ENCODE measurements at places on chromosomes 4 and X.

- no peak overlapping the region for H3K4me3 ChIP-seq
- peaks cover 26% of the 10 kb centered on the region for H3K36me3 ChIP-seq
- peaks cover 83% of the 10 kb centered on the region for H3K4me1 ChIP-seq
- no peak for DNase-seq
- peak overlapping the region; percentile 77 for H3K27ac ChIP-seq
- peaks cover 3% of the 10 kb centered on the region for H3K27me3 ChIP-seq
Measured at GRCh38 chrX:107713203-107713542, 62.4 kb downstream of the TSC22D3 start.

DNA sequence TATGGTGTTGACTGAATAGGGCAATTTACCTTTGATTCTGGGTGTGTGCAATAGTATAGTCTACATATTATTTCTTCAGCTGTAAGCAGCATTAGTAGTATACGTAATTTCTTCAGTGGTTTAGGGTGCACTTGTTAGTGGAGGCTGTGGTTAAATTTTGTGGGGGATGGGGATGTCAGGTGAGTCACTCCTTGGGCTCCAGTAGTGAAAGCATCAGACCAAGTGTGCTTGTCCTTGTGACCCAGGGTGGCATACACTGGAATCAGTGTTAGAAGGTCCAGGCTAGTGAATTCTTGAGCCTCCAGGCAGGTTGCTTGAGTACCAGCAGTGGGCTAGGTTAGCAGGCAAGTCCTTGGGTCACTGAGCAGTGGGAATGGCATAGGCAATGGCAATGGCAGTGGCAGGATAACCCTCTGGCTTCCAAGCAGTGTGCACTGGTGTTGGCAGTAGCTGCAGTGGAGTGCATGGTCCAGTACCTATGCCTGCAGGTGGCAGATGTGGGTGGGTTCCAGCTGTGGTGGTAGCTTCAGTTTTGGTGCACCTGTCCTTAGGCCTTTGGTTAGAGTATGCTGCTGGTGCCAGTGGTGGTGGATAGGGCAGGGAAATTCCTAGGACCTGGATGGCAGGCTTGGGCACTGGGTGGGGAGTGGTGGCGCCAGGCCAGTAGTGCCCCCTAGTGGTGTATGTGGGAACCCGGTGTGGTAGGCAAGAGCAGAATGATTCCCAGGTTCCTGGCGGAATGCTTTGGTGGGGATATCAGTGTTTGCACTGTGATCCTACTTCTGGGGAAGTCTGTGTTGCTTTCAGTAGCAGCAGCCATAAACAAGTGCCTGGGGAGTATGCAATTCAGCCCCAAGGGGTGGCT, 531.0 kb downstream of the SMARCA1 start:
- no peaks in the 10 kb centered on the region for H3K4me1 ChIP-seq
- no peak for DNase-seq
- peaks cover 29% of the 10 kb centered on the region for H3K27me3 ChIP-seq

- H3K36me3 ChIP-seq = peaks cover 70% of the 10 kb centered on the region
- peaks cover 4% of the 10 kb centered on the region for H3K4me1 ChIP-seq
- no peak for DNase-seq
- no peak overlapping the region for H3K4me3 ChIP-seq
Measured at GRCh38 chrX:118631586-118631985, 95.8 kb upstream of the IL13RA1 start.

DNA sequence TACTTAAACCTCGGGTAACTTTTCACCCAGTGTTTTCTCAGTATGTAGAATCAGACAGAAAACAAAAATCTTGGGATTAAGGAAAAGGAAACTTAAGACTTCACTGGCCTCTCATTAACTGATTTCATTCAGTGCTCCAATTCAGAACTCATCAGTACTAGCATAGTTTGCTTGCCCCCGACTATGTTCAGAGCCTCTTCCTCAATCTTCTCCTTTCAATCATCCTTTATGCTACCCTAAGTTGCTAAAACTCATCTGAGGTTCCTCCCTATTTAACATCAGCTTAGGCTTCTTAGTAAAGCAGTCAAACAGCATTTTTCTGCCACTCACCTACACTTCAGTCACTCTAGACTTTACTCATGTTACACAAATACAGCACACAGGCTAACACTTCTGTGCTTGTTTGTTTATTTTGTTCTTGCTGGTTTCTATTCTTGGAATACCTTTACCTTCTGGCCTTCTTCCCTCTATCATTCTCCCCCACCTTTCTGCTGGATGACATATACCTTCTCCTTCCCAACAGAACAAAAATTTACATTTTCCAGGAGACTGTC, 163.0 kb upstream of the TLL1 start:
- DNase-seq = no peak
- no peak overlapping the region for H3K4me3 ChIP-seq
- no peaks in the 10 kb centered on the region for H3K4me1 ChIP-seq
- no peaks in the 10 kb centered on the region for H3K27me3 ChIP-seq
- no peak overlapping the region for H3K27ac ChIP-seq

DNA sequence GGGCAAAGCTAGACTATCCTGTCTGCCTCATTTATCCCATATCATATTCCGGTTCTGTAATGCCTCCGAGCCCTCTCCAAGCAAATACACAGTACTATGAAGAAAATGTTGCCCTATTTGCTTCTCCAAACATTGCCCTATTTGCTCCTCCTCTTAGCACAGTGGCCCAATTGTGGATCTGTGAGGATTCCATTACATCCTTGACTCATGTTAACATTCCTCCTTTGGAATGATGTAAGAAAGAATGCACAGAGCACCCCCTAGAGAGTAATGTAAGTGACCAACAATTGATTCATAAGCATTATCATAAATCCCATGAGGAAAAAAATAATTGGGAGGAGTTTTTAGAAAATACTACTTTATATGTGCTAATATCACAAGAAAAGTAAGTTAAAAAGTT, 11.3 kb upstream of the BTC start:
- no peaks in the 10 kb centered on the region for H3K36me3 ChIP-seq
- no peak overlapping the region for H3K4me3 ChIP-seq
- no peaks in the 10 kb centered on the region for H3K4me1 ChIP-seq
- DNase-seq = no peak
- H3K27ac ChIP-seq = no peak overlapping the region

- no peak overlapping the region for H3K27ac ChIP-seq
- H3K4me3 ChIP-seq = no peak overlapping the region
- H3K27me3 ChIP-seq = no peaks in the 10 kb centered on the region
- peaks cover 10% of the 10 kb centered on the region for H3K4me1 ChIP-seq
- peaks cover 30% of the 10 kb centered on the region for H3K36me3 ChIP-seq
- DNase-seq = no peak
Measured at GRCh38 chr4:108596344-108596743, 24.0 kb upstream of the RPL34 start.

GRCh38 chr4:172978848-172979247, 189.8 kb upstream of the GALNT7 start:
- H3K36me3 ChIP-seq = no peaks in the 10 kb centered on the region
- H3K4me1 ChIP-seq = no peaks in the 10 kb centered on the region
- no peak overlapping the region for H3K4me3 ChIP-seq
- H3K27ac ChIP-seq = no peak overlapping the region
- DNase-seq = no peak

DNA sequence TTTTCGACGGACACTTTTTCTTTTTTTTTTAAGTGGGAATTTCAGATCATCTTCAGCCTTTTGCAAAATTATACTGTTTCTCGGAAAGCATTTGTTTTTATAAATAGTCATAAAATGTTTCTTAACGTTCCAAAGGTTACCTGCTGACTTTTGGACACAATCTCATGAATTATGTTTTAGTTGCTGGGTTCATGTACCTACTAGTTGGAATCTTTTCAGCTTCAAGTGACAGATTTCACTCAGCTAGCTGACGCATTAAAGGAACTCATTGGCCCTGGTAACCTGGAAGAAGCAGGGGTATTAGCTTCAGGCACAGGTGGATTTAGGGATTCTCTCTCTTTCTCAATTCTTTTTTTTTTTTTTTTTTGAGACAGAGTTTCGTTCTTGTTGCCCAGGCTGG, 66.5 kb downstream of the TMEM131L start:
- peaks cover 95% of the 10 kb centered on the region for H3K4me1 ChIP-seq
- peaks cover 50% of the 10 kb centered on the region for H3K36me3 ChIP-seq
- H3K27me3 ChIP-seq = no peaks in the 10 kb centered on the region
- no peak overlapping the region for H3K4me3 ChIP-seq
- no peak for DNase-seq

DNA sequence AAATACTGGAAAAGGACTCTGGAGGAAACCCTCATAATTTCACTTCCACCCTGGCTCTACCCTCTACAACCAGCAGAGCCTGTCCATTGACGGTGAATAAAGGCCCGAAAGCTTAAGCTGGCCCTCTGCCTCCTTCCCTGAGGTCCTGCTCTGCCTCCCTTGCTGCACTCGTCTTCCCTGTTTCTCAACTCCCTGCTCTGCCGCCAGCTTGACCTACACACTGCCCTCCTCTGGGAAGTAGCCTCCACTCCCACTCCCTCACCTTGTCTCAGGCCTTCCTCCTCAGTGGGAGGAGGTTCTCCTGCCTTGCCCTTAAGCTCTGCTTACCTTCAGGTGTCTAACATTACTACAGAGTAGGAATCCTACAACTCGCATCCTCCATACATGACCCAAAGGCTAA, 608.6 kb upstream of the NR3C2 start:
- no peaks in the 10 kb centered on the region for H3K36me3 ChIP-seq
- H3K4me3 ChIP-seq = no peak overlapping the region
- H3K27ac ChIP-seq = no peak overlapping the region
- no peaks in the 10 kb centered on the region for H3K4me1 ChIP-seq
- H3K27me3 ChIP-seq = no peaks in the 10 kb centered on the region

GRCh38 chr4:130808492-130808891, 1712.5 kb downstream of the C4orf33 start:
- no peaks in the 10 kb centered on the region for H3K4me1 ChIP-seq
- no peak for DNase-seq
- H3K27me3 ChIP-seq = no peaks in the 10 kb centered on the region
- no peak overlapping the region for H3K4me3 ChIP-seq
- H3K36me3 ChIP-seq = no peaks in the 10 kb centered on the region

DNA sequence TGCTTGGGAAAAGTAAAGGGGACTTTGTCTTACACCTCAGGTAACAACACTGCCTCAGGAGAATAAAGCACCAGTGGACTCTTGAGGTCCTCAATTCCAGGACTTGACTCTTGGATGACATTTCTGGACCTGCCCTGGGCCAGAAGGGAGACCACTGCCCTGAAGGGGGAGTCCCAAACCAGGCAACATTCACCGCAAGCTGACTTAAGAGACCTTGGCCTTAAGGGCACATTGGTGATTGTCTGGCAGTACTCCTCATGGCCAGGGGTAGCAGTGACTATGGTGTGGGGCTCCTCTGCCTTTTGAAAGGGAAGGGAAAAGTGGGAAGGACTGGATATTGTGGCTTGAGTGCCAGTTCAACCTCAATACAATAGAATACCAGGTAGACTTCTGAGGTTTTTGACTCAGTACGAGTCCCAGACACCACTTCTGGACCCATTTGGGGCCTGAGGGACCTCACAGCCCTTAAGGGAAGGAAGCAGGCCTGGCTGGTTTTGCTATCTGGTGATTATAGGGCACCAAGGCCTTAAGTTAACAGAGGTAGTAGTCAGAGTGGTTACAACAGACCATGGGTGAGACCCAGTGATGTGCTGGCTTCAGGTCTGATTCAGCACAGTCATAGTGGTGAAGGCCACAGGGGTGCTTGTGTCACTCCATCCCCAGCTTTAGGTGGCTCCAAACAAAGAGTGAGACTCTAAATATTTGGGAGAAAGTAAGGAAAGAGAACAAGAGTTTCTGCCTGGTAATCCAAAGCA, 121.2 kb upstream of the TET2 start:
- no peaks in the 10 kb centered on the region for H3K4me1 ChIP-seq
- no peak for DNase-seq
- no peak overlapping the region for H3K4me3 ChIP-seq
- H3K36me3 ChIP-seq = no peaks in the 10 kb centered on the region
- H3K27me3 ChIP-seq = peaks cover 3% of the 10 kb centered on the region

- H3K27me3 ChIP-seq = peaks cover 7% of the 10 kb centered on the region
- H3K4me3 ChIP-seq = no peak overlapping the region
- H3K4me1 ChIP-seq = no peaks in the 10 kb centered on the region
- H3K27ac ChIP-seq = no peak overlapping the region
- no peak for DNase-seq
- H3K36me3 ChIP-seq = no peaks in the 10 kb centered on the region
Measured at GRCh38 chrX:134364711-134365110, 95.3 kb upstream of the HPRT1 start.

- H3K27ac ChIP-seq = no peak overlapping the region
- no peaks in the 10 kb centered on the region for H3K27me3 ChIP-seq
- no peak overlapping the region for H3K4me3 ChIP-seq
- DNase-seq = no peak
Measured at GRCh38 chr4:189081826-189082225, 858.8 kb upstream of the FRG1 start.

DNA sequence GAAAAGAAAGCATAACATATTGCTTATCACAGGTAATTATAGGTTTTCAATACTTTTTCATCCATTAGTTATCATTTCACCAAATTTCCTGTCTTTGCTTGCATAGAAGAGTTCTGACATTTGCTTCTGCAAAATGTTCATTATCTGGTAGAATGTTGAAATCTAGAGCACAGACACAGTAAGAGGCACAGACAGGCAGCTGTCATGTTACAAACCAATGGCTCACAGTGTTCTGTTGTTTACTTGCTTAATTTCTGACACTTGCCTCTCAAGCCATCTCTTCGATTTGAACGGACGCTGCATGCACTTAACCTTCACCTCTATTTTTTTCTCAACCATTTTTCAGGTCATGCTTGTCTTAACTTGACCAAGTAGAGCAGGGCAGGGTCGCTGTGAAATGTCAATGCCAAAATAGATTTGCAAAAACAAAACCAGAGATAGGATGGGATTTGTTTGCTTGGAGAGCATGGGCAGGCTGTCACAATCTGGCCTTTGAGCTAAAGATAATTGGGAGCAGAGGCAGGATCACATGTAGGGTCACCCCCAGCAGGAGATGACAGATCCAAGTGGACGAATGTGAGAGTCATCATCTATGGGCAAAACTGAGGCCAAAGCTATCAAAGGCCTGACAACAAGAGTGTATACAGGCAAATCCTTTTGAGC, 292.3 kb downstream of the SMARCA1 start:
- no peak for DNase-seq
- H3K4me1 ChIP-seq = no peaks in the 10 kb centered on the region
- H3K4me3 ChIP-seq = no peak overlapping the region

DNA sequence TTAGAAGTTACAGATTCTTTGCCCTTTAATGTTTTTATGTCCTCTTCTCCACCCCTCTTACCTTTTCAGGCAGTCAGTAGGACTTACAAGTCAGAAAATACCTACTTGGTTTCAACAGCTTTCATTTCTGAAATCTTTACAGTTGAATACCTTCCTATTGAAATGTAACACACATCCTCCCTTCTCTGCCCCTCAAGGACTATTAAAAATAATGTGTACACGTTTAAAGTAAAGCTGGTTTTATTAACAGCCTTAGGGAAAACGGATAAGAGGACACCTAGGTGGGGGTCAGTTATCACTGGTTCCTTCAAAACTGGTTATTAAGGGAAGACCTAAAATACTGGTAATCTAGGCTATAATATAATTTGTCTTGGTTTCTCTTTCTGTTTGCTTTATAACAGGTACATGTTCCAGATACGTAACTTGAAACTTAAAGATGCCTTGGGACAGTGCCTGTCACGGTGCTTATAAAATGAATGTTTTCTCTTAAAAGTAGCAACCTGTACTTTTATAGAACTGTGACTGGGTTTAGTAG, 1.8 kb downstream of the CCSER1 start:
- no peaks in the 10 kb centered on the region for H3K36me3 ChIP-seq
- peak overlapping the region; percentile 65 for H3K4me3 ChIP-seq
- no peak for DNase-seq
- peaks cover 52% of the 10 kb centered on the region for H3K27me3 ChIP-seq
- no peak overlapping the region for H3K27ac ChIP-seq
